Fibroblast of skin of right quadriceps (primary cell): ENCODE measurements at places on chromosomes 2 and 18.

DNA sequence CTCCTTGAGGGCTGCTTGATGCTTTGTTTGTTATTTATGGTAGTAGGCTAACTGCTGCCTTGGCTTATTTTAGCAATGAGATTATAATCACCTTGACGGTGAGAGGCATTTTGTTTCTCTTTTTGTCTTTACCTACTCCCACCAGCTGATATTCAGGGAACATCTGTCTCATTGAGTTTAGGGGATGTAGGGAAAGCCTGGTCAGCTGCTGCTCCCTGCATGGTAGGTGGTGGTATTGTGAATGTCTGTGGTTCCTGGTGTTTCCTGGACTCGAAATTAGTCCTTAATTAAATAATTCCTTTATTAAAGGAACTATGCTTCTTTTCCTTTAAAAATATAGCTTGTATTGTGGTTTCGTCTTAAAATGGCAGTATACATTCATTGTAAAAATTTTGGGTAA, 77.8 kb downstream of the ADAM23 start:
- no peak for DNase-seq

DNA sequence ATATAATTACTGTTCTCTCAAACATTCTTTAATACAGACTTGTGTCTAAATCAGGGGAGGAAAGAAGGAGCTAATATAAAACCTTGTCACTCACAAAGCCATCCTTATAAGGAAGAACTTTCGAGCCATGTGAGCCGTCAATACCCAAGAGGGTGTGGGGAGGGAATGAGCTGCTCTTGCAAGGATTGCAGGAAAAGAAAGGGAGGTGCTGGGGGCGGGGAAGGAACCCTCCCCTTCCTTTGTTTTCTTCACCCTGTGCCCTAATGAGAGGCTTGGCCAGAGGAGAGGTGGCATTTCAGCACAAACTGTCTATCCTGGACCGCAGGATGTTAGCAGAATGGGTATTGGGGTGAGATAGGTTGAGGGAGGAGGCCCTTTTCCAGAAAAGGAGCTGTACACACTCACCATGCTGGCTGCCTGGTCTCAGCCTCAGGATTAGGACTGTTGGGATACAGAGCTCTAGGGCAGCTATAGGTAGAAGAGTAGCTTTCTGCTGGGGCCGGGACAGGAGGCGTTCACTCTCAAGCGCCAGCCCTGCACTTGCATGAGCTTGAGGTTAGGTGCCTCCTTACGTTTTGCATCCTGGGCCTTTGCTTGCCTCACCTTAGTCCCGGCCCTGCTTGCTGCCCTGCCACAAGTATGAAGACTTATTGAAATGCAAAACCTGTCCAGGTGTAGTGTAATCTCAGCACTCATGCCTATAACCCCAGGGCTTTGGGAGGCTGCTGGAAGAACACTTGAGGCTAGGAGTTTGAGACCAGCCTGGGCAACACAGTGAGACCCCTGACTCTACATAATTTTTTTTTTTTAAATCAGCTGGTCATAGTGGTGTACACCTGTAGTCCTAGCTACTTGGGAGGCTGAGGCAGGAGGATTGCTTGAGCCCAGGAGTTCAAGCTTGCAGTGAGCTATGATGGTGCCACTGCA, 190.5 kb downstream of the LOXHD1 start:
- peak; percentile 9 for DNase-seq

- no peak for DNase-seq
Measured at GRCh38 chr2:8307606-8308180, 374.2 kb upstream of the ID2 start.

GRCh38 chr2:43105586-43106558, 120.5 kb downstream of the ZFP36L2 start:
- DNase-seq: peak; percentile 50

DNA sequence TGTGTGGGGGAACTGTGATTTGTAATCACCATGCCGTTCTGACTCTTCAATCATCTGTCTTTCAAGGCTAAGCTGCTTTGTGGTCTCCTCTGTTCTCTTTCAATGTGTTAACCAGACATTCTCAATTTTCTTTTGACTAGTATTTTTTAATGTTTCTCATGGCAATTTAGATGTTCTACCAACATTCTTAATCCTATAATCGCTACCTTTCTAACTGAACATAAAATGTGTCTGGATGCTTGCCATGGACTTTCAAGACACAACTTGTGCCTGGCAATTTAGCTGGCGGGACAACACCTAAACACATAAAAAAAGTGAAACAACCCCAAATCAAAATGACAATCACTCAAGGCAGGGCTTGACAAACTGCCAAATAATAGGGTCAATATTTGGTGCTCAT, 135.0 kb upstream of the ACKR3 start:
- DNase-seq: no peak

DNA sequence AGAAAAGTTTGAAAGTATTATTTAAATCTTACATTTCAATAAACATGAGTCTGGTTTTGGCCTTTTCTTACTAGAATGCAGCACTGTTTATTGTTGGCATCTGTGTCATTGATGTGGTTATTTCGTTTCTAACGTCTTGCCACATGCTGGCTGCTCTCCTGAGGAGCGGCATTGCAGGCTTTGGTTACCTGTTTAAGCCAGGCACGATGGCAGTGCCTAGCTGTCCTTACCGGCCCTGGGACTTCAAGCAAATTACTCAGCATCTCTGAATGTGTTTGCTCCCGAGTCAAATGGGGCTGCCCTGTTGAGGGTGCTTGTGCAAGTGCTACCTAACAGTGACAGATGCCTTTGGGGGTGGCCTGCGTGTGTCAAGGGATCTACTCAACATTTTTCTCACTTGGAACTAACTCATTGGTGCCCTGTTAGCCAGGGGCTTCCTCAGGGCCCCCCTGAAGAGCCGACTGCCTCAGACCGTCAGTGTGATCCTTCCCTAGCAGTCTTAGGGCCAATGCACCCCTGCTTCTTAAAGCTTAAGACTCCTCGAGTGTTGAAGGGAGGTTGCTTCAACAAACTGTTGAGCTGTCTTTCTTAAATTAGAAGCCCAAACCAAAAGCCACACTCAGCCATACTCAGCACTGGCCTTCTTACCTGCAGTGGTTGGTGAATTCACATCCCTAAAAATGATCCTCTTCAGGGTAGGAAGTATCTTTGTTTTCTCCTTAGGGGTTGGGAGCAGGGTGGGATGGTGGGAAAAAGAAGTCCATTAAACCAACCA, 151.5 kb downstream of the NCK2 start:
- DNase-seq: no peak

DNA sequence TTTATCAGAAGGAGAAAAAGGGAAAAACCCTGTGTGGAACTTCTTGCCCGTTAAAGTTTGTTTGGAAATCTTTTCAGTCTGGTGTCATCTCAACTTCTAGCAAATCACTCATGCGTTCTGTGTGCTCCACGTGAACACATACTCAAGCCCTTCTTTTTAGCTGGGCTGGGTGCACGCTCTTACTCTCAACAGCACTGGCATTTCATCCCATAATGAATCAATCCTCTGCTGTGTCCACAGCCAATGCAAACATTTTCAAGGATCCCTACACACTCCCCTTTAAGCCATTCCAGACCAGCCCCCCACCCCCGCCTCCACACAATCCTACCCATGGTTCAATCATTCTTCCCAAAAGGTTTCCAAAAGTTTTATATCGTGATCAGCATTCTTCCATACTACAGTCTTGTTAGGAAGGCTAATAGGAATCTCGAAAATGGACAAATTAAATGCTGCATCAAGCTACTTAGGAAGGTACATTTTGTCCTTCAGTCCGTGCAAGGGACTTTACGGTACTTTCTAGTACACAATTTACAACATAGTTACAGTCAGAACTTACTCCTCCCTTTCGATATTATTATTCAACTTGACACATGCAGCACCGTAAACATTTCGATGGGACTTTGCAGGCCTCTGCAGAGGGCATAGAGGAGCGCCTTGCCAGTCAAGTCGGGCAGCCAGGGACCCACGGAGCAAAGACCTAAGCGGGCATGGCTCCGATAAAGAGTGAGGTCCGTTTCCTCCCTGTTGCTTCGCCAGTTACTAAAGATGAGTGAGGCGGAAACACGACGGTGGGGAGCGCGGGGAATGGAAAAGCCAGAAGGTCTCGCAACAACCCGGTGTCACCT, 1.4 kb downstream of the PTGR3 start:
- DNase-seq: no peak

DNA sequence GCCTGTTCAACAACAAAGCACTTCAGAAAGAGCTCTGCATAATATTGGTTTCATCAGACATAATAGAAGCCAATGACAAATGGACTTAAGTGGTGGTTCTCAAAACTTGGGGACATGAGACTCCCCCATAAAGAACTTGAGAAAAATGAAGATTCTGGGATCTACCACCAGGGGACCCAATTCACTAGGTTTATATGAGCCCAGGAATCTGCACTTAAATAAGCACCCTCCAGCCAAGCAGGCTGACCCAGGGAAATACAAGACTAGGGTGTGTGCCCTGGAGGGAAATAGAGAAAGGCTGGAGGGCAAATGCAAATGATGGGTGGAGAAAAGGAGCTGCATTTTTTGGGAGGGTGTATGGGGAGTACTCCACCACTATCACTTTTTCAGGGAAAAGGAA, 52.5 kb downstream of the SATB2 start:
- no peak for DNase-seq

- peak; percentile 1 for DNase-seq
Measured at GRCh38 chr2:38875227-38875575, 533 bp downstream of the DHX57 start.

DNA sequence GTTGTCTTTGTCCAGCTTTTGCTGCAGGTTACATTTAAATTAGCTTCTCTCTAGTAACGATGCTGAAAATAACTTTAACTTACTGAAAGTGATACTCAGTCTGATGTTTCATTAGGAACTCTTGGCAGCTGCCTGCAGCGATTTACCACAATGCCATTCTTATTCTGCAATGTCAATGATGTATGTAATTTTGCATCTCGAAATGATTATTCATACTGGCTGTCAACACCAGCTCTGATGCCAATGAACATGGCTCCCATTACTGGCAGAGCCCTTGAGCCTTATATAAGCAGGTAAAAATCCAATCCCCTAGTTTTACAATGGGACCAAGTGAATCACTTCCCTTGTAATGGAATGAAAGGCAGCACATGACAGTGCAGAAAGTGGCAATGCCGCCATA, 16.3 kb upstream of the MFF start:
- DNase-seq: peak; percentile 28

DNA sequence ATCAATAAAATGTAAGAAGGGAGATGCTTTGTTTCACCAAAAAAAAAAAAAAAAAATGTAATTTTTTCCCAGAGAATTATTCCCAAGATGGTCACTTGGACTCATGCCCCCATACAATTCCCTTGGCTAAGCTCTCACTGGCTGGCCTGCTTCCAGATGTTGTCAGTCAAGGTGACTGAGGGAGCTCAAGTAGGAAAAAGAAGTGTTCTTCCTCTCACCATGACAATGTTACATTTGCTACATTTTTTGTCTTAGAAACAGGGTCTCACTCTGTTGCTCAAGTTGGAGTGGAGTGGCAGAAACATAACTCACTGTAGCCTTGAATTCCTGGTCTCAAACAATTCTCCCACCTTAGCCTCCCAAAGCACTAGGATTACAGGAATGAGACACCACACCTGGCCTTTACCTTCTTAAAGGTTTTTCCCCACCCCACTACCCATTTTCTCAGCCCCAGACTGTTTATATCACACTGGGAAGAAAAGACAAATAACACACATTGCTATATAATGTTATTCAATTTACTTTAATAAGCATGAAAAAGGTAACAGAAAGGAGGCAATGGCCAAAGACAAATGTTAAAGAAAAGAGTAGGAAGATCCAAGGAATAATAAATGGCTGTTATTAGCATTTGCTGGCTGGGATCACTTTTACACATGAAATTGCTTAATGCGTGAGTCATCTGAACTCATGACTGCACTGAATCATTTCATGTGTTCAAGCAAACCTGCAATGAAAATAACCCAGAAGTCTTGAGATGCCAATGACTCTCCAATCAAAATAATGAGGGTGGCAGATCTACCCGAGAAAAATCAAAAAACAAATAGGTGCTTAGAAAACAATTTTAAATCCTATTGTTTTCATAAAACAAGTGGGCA, 45.2 kb downstream of the ACVR1 start:
- peak; percentile 89 for DNase-seq

- no peak for DNase-seq
Measured at GRCh38 chr2:108586116-108586515, 51.8 kb downstream of the LIMS1 start.

DNA sequence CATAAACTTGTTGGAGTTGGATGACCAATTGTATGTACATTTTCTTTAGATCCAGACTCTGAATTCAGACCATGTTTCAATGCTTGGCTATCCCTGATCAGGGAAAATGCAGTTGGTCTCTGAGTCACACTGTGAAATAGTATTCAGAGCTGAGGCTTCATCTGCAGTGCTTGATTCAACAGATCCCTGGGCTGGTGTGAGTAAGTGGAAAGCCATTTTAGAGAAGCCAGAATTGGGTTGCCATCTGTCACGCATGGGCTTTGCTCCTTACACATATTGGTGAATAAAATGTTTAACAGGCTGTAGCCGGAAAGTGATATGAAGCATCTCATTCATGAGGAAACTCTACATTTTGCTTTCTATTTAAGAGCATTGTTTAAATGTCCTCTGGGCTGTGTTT, 50.0 kb upstream of the ACYP2 start:
- DNase-seq: peak; percentile 95

GRCh38 chr2:168179592-168179991, 67.8 kb downstream of the STK39 start:
- DNase-seq: no peak
